ENCODE measurements at places on chromosomes 4 and X. TPM values are rescaled to one million over a fixed set of nuclear protein-coding genes. Genes with fewer than 3 reads are reported as not detected.

The GPRASP1 gene
- 0.84 TPM for polyA plus RNA-seq

The SERPINA7 gene
- polyA plus RNA-seq, result not detected

The SSX2B gene
- not detected for polyA plus RNA-seq

The MAOB gene
- polyA plus RNA-seq, result 13.0 TPM

The UGT2B10 gene
- polyA plus RNA-seq, result not detected

Measured in psoas muscle (tissue), 8 donors.